ENCODE measurements at places on chromosomes 7 and 10.

DNA sequence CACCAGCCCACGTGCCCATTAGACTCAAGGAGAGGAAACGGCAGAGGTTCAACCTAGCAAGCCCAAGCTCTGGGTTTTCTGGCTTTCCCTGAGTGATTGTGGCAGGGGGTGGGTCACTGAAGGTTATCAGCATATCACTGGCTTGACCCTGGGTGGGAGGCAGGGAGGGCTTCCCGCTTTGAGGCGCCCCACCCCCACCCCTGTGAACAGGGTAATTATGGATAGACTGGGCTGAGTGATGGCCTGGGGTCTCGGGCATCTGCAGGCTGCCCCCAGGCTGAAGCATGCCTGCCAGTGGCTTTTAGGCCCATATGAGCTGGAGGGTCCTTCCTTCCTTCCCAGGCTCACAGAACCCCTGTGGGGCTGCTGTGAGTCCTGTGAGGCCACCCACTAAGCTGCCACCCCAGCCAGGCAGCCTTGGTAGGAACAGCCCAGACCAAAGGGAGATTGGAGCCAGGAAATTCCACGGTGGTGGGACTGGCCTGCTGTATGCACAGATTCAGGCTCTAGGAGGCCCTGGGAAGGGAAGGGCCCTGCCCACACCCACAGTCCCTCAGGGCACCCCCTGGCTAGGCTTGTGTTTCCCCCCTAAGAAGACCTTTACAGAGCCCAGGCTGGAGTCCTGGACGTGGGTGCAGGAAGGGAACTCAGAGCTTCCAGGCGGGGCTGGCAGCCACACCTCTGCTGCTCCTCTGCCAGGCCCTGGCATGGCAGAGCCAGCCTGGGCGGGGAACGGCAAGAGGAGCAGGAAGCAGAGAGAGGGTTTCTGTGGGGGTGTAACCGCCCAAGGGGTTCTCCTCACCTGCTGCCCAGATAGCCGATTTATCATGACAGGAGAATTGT, 33.1 kb downstream of the GPRIN2 start:
- DNase-seq = no peak

DNA sequence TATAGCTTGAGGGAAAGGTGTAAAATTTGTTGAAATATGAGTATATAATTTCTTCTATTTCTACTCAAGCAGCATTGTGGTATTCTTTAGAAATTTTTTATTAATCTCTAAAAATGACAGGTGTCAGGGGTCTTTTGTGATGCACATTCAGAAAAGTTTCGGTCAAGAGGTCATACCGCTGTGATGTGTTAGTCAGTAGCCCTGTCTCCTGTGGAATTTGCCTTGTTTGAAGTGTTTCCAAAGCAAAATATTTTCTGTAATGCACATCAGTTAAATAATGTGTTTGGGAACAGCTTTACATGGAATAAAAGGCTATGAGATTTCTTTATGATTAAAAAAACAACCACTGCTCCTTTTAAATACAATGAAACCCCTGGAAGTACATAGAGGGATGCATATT, 35.8 kb downstream of the FOXP2 start:
- DNase-seq = no peak

GRCh38 chr7:2862831-2863361, 18.8 kb upstream of the GNA12 start:
- no peak for DNase-seq

DNA sequence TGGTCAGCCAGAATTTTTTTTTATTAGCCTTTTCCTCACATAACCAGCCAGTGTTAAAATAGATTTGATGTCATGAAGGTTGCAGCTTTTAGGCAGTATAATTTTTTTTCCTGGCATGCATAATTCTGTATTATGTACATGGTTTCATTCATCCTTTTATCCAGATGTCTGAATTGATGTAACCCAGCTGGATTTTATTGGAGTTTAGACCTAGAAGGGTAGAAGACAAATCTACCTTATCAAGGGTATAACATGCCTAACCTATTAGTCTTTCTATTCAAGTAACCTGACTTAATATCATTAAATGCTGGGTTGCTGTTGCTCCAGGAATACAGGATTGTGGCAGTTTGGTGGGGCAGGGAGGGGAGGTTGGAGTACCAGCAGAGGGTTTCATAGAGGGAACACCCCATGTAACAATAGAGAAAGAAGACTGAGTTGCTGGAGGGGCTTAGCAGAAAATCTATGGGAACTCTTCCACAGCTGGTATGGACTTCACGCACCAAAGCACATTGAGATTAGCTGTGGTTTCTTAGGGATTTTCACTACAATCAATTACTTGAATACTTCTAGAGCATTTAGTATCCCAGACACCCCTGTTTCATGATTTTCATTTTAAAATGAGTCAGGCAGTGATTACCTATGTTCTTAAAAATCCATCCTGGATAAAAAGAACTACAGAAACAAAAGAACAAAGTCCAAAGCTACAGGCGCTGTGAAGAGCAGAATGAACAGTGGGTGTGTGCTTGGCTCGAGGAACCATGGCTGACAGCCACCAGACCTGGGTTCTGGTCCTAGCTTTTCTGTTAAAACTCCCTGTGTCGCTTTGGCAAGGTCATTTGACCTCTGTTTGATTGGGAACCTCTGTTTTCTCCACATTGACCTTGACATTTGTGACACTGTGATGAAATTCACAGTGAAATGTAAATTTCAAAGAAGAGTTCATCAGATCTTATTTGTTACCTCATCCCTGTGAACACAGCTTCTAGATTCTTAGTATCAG, 93.5 kb downstream of the CREM start:
- no peak for DNase-seq

GRCh38 chr7:143416565-143417149, 8.0 kb upstream of the EPHA1 start:
- DNase-seq = peak; percentile 74

DNA sequence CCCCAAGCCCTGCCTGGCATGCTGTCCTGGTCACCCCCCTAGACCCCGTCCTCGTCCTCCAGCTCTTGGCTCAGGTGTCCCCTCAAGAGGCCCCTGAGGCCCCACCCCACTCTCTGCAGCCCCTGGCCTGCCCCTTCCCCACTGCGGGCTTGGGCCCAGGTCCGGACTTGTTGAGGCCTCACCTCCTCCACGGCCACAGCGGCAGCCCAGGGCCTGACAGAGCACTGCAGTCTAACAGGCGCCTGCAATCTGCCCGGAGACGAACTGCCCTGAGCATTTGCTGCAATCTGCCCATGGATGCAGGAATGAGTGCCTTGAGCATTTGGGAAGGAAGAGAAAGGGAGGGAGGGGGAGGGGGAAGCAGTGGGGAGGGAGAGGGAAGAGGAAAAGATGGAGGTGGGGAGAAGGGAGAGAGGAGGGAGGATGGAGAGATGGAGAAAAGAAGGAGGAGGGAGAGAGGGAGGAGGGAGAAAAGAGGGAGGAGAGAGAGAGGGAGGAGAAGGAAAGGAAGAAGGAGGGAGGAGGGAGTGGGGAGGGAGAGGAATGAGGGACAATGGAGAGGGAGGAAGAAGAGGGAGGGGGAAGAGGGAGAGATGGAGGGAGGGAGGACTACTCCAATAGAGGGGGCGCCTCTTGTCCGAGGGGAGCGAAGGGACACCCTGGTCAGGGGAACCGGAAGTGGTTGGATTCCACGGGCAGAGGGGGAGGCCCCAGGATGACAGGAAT, 73.9 kb downstream of the PDGFA start:
- no peak for DNase-seq

DNA sequence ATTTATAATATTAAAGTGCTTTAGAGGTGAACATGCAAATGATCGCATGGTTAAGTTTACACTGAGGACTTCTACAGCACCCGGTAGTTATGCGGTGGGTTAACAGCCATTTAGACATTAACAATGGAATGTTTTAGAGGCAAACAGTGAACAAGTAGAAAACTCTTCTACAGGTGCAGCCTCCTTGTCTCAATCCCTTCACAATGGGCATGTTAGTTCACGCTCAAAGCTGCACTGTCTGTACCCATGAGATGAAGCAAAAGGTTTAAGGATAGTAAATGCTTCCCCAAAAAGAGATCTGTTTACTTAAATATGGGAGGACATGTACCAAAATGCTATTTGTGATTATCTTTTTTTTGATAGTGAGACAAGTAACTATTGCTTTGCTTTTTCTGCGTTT, 25.1 kb downstream of the PUS7 start:
- no peak for DNase-seq

Data from muscle of back (tissue), 13 donors.